NCI-H1694 treated with DMSO at 0.1 percent for 48 hours (cell line): ENCODE measurements at places on chromosomes 3 and 15.

DNA sequence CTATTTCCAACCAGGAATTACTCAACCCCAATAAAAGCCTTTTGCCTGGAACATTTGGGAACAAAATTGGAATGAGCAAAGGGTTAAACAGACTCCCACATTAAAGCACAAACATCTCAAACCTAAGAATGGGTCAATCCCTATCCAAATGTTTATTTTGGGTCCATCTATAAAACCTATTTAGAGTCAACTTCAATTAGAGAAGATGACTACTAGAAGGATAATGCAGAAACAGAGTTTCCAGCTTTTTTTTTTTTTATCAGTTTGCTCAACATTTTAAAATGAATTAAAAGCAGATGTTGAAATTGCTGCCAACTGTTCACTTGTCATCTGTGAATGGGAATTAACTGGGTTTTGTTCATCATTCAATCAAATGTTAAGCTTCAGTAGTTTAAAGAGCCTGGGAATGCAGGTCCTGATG is 4.1 kb upstream of the TBC1D23 start:
- peak; percentile 5 for DNase-seq

GRCh38 chr15:23441204-23441603 is 5.8 kb downstream of the GOLGA6L2 start:
- DNase-seq: no peak

DNA sequence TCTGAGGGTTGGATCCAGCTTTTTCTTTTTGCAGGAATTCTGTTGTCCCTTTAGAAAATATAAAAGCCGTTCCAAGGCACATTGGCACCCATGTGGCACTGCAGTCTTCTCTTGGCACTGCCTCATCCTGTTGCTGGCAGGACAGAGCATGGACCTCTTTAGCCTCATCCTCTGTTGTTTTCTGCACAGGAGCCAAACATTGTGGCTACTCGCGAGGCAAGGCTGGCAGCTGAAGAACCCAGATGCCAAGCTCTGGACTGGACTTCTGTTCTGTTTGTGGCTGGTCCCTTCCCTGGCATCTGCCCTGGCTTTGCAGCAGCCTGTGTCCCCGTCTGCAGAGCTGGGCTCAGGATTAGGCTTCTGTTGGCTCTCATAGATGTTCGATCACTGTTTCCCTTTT is 224.7 kb upstream of the TBC1D5 start:
- no peak for DNase-seq

DNA sequence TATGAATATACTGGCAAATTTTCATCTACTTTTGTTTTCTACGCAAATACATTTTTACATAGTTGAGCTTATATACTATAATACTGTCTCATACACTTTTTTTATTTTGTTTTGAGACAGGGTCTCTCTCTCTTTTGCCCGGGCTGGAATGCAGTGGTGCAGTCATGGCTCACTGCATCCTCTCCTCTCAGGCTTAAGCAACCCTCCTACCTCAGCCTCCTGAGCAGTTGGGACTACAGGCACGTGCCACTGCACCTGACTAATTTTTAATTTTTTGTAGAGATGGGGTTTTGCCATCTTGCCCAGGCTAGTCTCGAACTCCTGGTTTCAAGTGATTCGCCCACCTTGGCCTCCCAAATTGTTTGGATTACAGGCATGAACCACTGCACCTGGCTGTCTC is 25.9 kb downstream of the HACL1 start:
- no peak for DNase-seq

DNA sequence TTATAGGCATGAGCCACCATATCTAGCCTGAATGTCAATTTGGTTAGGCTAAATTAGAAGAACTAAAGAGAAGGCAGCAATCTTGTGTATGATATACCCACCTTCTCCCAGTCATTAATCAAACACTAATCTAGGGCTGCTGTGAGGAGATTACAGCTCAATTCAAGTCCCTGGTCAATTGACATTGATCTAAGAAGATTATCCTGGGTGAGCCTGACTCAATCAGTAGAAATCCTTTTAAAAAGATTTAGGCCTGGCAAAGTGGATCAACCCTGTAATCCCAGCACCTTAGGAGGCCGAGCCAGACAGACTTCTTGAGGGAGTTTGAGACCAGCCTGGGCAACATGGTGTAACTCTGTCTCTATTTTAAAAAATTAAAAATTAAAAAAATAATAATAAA is 2.5 kb upstream of the DNAH12 start:
- no peak for DNase-seq

DNA sequence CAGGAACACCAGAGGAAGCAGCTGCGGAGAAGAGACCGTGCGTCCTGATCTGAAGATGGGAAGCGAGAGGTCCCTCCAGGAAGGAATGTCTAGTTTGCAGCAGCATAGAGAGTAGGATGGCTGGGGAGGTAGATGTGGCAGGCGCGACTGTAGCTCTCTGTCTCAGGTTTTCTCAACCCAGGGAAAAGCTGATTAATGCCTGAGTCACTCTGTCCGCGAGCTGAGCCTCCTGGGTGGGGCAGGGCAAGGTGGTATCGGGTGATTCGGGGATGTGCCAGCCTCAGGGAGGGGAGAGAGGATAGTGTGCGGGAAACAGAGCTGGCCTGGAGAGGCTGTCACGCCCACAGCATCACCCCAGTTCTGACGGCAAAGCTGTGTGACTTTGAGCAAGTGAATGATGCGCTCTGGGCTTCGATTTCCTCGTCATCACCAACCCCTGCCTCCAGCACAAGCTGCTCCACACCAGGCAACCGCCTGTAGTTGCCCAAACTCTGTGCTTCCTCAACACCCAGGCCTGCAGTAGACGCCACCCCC is 28.4 kb downstream of the CPN2 start:
- DNase-seq: no peak

GRCh38 chr15:63800241-63800640 is 33.5 kb downstream of the HERC1 start:
- DNase-seq: no peak

GRCh38 chr15:80010131-80010673 is 39.2 kb upstream of the BCL2A1 start:
- no peak for DNase-seq

DNA sequence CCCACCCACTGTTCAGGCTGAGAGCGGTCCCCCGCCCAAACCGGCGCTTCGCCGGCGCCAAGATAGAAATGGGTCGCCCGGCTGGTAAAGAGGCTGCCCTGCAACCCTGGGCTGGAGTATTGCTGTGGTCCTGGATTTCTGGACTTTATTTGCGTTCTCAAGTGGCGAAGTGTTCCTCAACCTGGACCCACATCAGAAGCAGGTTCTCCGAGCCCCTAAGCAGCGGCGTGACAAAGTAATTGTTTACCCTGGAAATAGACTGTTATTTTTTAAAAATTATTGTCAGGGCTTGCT is 481 bp upstream of the DYNC1LI1 start:
- DNase-seq: no peak

DNA sequence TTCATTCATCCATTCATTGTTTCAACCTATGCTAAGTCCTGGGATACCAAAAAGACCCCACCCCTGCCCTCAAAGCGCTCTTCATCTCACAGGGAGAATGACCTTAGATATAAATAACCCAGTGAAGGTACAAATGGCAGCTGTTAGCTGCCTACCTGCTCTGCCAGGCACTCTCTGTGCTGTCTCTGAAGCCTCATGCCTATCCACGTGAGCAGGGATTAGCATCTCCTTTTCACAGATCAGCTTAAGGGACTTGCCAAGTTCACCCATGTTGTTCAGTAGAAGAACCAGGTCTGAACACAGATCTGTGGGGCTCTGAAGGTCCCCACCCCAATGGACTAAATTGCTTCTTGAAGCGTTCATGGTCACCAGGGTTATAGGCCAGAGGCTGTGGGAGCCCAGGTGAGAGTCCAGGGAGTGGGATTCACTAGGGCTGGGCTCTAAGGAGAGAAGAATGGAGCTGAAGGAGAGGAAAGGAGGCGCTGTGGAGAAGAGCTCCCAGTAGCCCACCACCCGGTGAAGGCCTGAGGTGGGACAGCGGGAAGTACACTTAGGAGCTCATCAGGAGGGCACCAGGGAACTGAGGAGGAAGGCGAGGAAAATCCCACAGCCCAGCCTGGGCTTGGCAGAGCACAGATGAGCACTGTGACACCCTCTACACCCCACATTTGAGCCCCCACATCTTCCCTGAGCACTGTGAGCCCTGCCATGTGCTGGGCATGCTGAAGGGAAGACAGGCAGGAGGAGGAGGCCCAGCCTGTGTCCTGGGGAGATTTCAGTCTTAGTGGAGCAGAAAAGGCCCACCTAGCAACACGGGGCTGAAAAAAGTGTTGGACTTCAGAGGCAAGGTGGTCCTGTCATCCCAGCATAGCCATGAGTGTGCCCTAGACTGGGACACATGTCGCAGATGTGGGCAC is 20.4 kb downstream of the RBP1 start:
- DNase-seq: no peak

DNA sequence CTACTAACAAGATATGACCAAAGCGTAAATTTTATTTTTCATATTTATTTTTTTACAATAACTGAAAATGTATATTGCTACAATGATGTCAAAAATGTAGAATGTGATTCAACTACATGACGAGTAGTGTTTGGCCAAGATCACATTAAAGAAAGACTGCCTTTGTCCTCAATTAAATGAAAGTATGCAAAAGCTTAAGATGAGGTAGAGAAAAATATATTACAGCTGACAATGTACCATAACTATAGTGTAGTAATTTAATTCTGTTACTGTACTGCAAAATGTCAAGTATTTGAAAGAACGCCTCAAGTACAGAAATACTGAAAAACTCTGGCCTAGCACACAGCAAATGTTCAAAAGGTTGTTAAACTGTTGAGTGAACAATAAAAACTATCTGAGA is 9.7 kb downstream of the PRICKLE2 start:
- DNase-seq: no peak

GRCh38 chr15:95400428-95400827 is 930.1 kb upstream of the NR2F2 start:
- no peak for DNase-seq

- DNase-seq: no peak
These were observed 83.5 kb upstream of the CFAP20DC start for GRCh38 chr3:59133311-59133710.

GRCh38 chr3:72043204-72044133 is 258.5 kb upstream of the PROK2 start:
- DNase-seq: no peak

GRCh38 chr15:85318048-85318731 is 62.2 kb upstream of the AKAP13 start:
- DNase-seq: no peak

GRCh38 chr3:69377262-69377661 is 8.6 kb downstream of the FRMD4B start:
- DNase-seq: no peak

DNA sequence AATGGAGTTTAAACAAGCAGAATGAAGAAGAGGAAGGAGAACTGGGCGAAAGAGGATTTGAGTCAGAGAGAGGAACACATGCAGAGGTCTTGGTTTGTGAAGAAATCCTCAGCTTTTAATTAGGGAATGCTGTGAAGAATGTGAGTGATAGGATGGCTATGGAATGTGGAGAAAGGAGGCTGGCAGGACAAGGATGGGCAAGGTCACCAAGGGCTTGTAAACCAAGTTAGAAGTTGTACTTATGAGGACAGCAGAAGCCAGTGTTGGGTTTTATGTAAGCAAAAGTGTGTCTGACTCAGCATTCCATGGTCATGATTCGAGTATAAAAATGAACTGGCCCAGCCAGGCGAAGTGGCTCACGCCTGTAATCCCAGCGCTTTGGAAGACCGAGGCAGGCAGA is 60.0 kb upstream of the IL12A start:
- no peak for DNase-seq

- DNase-seq: no peak
These were observed 46.6 kb upstream of the RASGRP1 start for GRCh38 chr15:38611228-38611627.

- no peak for DNase-seq
These were observed 19.8 kb upstream of the NRG4 start for GRCh38 chr15:76032046-76032445.

DNA sequence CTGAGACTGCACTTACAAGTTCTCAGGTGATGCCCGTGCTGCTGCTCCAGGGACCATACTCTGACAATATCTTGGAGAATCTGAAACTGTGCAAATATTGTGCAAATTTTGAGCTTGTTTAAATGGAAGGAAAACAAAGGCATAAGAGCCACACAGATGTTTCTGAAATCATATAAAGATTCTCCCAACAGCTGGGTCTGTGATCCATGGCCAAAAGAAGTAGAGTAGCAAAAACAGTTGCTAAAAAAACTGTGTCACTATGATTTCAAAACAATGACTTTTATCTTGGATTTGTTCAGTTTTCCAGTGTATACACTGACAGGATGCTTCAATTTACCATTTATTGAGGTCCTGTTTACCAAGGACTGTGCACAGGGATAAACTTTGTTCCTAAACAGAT is 25.3 kb downstream of the NPTN start:
- DNase-seq: no peak

GRCh38 chr3:73626106-73626505 is 1.4 kb upstream of the PDZRN3 start:
- DNase-seq: no peak
